M059J (cell line): ENCODE measurements at places on chromosomes 16 and 17.

DNA sequence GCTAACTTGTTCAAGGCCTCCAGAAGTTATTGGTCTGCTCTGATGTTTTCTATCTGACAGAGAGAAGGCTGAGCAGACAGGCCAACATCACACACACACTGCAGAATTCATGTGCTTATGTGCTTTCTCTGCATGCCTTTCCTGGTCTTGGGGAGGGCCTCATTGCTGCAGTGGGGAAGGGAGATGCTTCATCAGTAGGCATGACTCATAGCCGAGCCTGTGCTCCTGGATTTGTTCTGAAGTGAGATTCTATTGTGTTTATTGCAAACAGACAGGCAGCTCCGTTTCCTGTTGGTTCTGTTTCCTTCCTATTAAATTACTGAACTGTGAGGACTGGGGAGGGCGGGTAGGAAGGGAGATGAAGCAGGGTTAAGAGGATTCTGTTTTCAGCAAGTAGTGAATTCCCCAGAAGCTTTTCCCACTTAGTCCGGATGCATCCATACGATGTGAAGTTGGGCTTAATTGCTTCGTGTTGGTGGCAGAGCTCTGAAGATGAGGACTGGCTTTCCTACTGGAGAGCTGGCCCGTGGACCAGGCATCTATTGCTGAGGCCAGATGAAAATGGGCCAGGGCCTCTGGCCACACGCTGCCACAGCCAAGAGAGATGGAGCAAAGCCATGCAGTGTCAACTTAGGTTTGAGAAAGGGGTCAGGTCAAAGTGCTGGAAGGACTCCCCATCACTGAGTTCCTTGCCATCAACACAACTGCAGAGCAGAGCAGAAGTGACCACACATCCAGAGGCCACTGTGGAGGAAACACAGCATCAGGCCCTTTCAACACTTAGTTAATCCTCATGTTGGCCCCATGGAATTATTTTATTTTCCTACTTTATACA is 179.3 kb downstream of the UTP18 start:
- no peak for DNase-seq

DNA sequence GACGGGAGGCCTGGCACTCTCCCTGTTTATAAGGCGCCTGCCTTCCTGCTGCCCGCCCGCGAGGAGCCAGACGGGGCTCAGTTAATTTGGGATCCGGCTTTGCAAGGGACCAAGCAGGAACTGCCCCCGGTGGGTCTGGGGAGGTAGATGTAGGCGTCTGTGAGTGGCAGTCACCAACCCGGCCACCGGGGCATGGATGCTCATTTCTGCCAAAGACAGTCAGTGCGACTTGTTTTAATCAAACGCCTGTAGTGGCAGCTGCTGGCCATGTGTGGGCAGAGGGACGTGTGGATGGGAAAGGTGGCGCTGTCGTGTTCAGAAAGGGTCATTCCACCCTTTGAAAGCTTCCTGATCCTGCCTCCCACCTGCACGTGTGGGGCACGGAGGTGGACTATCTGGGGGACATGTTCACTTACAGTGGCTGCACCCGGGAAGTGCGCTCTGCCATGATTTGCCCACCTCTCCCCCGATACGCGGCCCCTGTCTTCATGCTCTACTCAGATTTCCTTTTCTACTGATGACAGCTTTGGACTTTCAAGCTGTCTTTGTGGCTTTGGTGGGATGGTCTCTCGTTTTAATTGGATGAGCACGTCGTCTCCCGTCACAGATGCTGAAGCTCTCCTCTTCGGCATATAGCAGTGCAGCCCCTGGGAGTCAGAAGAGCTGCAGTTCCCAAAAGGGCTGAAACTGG is 60.3 kb upstream of the CIBAR2 start:
- peak; percentile 48 for DNase-seq

DNA sequence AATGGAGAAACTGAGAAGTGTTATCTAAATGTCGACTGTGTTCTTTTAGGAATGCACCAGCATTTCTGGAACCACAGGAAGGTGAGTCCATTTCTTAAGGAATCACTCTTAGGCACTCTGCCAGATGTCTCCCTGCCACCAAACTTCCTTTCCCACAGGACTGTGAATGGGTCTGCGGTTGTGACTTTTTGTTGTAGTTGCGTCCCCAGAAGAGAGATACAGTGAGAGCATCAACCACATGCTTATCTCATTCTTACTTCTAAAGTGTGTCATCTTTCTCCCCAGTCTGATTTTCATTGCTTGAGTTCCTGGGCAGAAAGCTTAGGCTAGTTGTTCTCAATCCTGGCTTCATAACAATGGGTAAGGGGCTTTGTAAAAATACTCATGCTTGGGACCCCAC is 13.4 kb downstream of the ITPRIPL2 start:
- no peak for DNase-seq

DNA sequence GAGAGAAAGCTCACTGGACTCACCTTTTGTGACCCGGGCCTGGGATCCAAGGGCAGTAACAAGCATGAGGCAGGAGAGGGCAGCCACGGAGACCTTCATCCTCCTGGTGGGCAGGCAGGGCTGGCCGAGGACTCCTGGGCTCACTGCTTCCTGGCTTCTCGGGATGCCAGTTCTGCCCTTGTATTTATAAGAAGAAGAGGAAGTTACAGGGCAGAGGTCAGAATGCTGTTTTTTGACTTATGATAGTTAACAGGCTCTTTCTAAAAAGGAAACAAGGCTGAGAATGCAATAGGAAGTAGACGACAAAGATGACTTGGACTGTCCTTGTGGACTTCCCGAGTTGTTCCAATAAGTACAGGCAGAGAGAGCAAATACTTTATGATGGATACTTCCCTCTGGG is at the start of gene CCL23:
Gene CCL23, minus strand, starts transcription at position 174 of the 400 bp plus-strand sequence. Its CDS starts 75 bp downstream, at position 99.
- DNase-seq = no peak

- DNase-seq = no peak
These were observed 145.2 kb downstream of the PMP22 start for GRCh38 chr17:15119968-15120367.

GRCh38 chr16:53822936-53823529 is 119.1 kb downstream of the FTO start:
- no peak for DNase-seq

GRCh38 chr16:75390926-75391653 is 42.2 kb downstream of the CFDP1 start:
- DNase-seq = no peak

GRCh38 chr16:74218871-74219270 is 77.7 kb upstream of the PSMD7 start:
- DNase-seq = no peak

DNA sequence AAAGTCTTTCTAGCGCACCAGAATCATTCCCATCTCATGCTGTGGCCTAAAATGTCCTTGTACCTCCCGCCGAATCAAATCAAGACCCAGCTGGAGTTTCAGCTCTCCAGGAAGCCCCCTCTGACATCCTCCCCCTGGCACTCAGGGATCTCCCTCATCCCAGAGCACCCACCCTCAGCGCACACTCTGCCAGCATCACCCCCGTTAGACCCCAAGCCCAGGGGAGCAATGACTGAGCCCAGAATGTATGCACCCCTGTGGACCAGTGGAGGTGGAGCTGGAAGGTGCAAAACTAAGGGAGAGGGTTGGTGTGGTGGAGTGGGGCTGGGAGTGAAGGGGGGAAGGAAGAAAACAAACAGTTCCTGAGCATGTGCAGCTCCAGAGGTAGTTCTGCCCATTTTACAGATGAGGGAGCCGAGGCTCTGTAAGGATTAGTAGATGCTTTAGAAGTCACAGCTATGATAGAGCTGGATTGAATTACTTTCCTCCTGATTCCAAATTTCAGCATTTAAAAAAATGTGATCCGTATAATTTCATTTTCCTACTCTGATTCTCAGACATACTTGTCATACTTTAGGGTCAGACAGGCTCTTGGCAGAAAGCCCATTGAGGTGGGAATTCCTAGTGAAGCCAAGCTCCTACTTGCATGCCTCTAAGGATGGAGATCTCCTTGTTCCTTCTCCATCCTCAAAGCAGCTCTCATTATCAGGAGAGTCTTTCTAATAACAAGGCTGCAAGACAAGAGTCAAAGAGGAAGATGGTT is 242.7 kb downstream of the KATNIP start:
- DNase-seq = peak; percentile 29

- peak; percentile 90 for DNase-seq
These were observed 2.7 kb downstream of the MPRIP start for GRCh38 chr17:17044846-17045561.

DNA sequence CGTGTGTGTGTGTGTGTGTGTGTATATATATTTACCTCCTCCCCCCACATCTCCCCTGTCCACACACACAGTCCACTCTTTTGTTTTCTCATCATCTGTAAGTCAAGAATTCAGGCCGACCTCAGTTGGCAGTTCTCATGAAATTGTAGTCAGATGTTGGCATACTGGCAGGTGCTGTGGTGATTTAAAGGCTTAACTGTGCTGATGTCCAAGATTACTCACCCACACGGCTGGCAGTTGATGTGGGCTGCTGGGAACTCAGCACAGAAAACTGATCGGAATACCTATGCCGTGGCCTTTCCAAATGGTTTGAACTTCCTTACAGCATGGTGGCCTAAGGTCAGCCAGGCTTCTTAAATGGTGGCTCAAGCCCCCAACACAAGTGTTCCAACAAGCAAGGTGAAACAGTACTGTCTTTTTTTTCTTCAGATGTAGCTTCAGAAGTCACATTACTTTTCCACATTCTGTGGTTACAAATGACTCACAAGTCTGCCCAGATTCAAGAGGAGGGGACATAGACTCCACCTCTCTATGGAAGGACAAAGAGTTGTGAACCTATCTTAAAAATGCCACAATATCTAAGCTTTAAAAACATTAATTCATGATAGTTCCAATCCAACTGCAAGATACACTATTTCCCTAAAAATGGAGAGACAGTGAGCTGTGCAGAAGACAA is 198.5 kb upstream of the HS3ST4 start:
- peak; percentile 73 for DNase-seq

GRCh38 chr17:1251866-1252608 is 18.2 kb upstream of the BHLHA9 start:
- no peak for DNase-seq

- no peak for DNase-seq
These were observed 15.7 kb downstream of the DYNLRB2 start for GRCh38 chr16:80556481-80556880.

GRCh38 chr17:80183581-80184422 is 14.0 kb downstream of the CARD14 start:
- DNase-seq = no peak

DNA sequence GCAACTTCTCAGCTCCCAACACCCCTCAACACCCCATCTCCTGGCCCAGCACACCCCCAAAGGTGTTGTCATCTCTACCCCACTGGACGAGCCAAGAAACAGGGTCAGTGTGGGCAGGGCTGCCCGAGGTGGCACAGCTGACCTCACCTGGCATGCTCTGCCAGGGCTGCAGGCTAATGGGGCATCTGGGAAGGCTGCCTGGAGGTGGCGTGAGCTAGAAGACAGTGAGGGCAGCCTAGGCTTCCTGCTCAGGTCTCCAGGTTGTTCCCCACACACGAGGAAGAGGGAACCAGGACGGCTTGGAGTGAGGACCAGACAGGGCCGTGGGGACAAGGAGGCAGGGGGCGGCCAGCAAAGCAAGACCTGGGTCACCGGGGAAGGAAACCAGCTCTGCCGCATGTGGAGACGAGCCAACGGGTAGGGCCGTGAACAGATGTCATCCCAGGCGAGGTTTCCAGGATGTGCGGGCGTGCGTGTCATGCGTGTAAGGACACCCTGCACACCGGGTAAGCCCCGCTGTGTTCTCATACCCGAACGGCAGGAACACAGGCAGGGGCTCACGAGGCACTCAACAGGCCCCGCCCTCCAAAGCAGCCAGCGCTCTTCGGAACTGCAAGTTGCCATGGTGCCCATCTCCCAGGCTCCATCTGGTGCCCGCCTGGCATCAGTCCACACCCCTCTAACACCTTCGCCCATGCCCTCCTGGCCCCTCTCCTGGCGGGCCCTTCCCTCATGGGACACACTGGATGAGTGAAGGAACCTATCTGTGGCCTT is 29.6 kb upstream of the PVALEF start:
- no peak for DNase-seq

GRCh38 chr17:601926-602303 is 112.7 kb downstream of the VPS53 start:
- DNase-seq = no peak

DNA sequence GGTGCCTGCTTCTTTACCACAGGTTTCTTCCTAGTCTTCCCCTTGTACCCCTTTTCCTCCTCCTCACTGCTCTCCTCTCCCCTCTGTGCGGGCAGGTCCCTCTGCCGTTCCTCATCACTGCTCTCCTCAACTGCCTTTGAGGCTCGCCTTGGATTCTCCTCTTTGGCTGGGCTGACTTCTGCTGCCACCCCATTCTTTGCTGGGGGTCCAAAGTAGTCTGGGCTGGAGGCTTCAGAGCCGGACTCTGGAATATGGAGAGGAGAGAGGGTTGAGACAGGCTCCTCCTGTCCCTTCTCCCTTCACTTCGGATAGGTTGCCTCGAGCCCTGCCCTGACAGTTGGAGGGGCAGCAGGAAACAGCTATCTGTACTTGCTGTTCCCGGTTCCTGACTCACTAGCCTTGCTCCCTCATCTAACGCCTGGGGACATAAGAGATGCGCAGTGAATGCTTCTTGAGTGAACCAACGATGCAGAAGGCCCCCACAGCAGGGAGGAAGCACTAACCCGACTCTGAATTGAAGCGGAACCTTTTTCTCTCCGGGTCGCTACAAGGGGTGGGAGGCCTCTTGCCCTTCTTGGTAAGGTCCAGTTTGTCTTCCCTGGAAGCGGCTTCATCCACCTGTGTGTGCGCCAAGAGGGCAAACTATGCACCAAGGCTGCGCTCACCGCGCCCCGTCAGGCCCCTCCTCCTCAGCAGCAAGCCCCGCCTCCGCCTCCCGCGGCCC is 655 bp downstream of the HIRIP3 start:
- DNase-seq = peak; percentile 93

GRCh38 chr16:89241187-89242007 is 23.9 kb downstream of the ZNF778 start:
- peak; percentile 75 for DNase-seq

DNA sequence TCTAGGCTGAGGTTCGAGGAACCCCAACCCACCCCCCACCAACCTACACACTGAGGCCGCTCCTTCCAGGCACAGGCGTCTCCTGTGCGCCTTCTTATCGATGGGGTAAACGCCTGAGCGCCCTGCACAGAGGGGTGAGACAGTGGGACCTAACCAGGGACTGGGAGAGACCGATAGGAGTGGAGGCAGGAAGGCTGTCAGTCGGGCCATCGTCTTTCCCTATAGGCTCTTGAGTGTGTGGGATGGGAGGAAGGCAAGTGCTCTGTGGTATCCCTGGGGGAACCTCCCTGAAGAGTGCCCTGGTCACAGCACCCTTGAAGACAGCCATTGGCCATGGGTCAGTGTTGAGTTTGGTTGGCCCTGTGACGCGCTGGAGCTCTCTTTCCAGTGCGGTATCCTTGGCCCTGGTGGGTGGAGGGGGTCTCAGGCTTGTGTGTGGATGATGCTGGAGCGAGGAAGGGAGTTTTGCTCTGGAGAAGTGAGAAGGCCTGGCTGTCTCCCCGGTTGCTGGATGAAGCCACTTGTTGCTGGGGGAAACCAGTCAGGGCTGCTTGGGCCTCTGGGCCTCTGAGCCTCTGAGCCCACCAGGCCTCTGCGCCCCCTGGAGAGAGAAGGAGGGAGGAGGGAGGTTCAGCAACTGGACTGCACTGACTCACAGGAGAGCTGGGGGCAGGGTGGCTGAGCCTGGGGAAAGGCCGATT is 1.7 kb downstream of the GPRC5C start:
- DNase-seq = peak; percentile 33
